ENCODE measurements at places on chromosomes 13 and 19.

DNA sequence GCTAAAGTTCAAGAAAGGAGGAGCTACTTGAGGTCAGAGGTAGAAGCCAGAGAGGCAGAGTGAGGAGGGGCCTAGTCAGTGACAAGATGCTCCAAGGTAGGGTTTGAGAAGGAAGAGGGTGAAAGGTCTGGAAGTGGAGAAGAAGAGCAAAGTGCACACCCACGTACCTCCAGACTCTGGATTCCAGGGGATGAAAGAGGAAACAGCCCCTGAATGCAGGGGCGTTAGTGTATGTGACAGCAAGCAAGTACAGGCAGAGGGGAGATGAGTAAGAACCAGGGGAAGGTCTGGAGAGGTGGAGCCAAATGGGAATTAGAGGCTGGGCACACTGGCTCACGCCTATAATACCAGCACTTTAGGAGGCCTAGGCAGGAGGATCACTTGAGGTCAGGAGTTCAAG lies 8.7 kb downstream of the RPS28 start:
- no peak for DNase-seq

- DNase-seq: no peak
These were observed 8.4 kb downstream of the COL5A3 start for GRCh38 chr19:10001899-10002298.

GRCh38 chr19:10532457-10532856 lies 11.2 kb upstream of the ATG4D start:
- DNase-seq: no peak

DNA sequence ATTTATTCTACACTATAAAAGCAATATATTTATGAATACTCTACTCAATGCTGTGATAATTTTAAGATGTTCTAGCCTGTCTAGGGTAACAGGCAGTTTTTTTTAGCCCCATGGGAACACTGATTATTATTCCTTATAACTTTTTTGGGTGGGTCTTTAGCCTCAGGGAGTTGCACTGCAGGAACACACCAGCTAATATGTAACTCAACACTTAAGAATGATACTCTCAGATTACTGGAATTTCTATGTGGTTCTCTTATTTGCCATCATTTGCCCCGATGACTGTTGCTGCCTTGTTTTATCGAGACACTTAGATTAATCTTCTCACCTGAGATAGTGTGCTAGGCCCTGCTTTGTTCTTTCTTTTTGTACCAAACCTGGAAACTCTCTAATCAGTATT lies 396.9 kb upstream of the SLITRK1 start:
- no peak for DNase-seq

- DNase-seq: peak; percentile 30
These were observed 14.5 kb upstream of the MPHOSPH8 start for GRCh38 chr13:19618977-19619376.

GRCh38 chr19:31882709-31883108 lies 462.7 kb upstream of the ZNF507 start:
- DNase-seq: no peak

DNA sequence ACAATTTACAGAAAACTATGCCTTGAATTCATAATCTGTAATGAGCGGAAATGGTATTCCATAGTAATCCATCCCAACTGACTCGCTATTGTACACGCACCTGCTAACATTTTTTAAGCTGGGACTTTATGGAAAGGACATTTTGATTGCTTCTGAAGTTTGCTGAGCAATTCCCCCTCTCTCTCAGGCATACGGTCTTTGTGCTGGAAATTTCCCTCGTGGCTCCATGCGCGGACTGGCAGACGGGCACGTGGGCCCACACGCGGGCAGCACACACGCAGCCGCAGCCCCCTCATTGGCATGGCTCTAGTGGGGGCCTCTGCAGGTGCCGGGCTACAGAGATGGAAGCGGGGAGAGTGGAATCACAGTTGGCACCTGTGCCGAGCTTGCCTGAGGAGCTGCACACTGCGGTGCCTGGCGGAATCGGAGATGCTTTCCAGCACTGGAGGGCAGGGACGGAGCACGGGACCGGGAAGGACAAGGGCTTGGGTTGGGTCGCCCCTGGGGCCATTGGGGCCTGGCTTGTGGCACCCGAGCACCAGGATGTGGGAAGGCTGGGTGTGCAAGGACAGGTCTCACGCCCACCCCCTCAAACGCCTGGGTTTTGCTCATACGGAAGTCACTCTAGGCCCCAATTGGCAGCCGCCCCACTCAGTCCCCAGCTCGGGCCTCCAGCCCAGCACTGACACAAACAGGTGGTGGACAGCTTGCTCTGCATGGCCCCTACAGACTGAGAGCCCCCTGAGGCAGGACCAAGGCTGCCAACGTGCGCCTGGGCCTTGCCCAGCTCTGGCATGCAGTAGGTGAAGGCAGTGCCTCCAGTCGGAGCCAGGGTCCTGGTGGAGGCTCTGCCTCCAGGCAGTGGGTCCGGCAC lies 30.2 kb upstream of the CCNE1 start:
- peak; percentile 92 for DNase-seq

- DNase-seq: no peak
These were observed 4.9 kb upstream of the ZFP36 start for GRCh38 chr19:39401549-39402345.

DNA sequence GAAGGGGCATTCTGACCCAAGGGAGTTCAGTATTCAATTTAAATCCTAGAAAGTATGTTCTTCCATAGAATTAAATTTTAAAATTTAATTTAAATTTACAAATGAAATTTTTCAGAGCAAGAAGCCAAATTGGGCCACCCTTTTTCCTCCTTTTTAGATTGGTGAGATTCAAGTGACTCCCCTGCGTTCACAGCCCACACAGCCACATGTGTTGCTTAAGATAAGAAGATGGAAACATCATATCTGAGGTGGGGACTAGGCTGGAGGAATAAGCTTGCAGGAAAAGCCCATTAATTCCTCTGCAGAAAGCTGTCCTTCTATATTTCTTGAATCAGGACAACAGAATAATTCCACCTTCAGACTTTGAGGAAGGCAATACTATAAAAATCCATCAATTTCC lies 392.7 kb upstream of the ZNF507 start:
- DNase-seq: no peak

DNA sequence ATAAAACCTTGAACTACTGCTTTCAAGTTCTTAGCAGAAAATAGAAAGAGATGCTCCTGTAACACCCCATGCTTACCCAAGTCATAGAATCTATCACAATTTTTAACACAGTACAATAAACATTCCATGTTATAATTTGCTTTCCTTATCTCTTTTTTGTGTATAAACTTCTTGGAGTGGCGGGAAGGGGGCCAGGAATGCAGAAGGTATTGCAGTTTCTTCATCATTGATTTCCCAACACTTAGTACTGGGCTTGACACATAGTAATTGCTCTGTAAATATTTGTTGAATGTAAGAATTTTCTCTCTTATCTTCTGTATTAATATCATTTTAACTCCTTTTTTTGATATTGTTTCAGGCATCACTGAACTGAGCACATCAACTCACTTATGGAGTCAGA lies 535.8 kb downstream of the KCTD12 start:
- DNase-seq: no peak

- peak; percentile 38 for DNase-seq
These were observed 51.3 kb upstream of the LSM14A start for GRCh38 chr19:34120846-34121639.

- DNase-seq: peak; percentile 15
These were observed 290.7 kb downstream of the SPRY2 start for GRCh38 chr13:80050252-80050651.

DNA sequence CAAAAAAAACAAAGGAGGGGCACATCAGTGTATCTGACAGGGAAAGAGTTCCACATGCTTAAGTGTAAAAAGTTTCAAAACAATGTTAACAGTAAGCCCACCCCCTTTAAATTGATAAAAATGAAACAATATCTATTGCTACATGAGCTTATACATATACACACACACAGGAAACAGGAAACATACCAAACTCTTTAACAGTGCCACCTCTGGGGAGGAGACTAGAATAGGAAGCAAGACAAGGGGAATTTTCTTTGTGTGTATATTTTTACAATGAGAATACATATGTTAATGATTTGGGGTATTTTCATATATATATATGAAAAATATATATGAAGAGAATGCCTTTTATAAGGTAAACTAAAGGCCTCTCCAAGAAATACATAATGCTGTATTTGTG lies 44.7 kb downstream of the TPT1 start:
- DNase-seq: no peak

DNA sequence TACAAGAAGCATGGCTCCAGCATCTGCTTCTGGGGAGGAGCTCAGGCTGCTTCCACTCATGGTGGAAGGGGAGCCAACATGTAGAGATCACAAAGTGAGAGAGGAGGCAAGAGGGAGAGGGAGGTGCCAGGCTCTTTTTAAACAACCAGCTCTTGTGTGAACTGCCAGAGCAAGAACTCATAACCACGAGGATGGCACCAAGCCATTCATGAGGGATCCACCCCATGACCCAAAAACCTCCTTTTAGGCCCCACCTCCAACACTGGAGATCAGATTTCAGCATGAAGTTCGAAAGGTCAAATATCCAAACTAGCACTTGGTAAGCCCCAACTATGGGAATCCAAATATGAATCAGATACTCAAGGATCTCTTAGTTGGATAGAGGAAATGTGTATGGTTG lies 131.2 kb downstream of the RXFP2 start:
- DNase-seq: peak; percentile 12

DNA sequence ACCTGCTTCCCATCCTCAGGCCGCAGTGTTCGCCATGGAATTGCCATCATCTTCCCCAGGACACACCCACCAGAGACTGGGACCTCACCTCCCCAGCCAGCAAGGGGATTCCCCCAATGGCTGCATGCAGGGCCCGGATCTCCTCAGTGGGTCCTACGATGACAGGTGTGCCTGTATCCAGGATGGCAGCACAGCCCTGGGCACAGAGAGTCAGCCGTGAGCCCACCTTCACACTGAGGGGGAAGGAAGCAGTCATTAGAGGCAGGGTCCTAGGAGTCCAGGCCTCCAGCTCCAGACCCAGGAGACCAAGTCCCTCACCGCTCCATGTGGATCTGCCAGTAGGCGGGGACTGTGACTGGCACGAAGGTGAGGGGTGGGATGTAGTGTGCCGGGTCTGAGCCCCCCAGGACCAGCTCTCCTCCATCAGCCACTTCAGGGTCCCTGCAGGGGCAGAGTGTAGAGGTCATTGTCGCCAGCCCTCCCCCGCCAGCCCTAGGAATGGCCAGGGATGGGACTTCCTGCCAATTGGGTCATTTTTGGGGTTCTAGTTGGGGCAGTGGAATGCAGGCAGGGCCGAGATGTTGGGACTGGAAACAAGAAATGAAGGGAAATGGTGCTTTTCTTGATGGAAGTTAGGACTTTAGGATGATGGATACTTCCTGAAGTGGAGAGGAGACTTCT lies 5.7 kb upstream of the KCNC3 start:
- no peak for DNase-seq

- no peak for DNase-seq
These were observed at the start of gene PALM3 for GRCh38 chr19:14061751-14062557. Gene PALM3 (minus strand): TSS chr19:14062076. CDS start chr19:14061980, 96 bp downstream.

- DNase-seq: no peak
These were observed 3.5 kb downstream of the FFAR2 start for GRCh38 chr19:35451338-35452096.

DNA sequence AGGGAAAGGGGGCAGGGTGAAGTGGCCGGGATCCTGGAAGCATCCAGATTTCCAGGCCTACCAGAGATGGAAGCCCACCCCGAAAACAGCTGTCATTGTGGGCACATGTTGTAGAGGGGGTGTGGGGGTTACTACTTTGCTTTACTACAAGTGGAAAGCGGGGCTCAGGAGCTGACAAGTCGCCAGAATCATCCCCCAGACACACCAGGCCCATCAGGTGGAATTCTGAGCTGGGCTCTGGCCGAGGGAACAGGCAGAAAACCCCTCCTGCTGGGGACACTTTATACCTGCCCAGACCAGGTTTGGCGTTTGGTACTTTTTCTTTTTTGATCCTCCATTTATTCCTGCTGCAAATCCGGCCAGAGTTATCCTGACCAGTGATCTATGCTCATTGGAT lies 3.8 kb downstream of the CDX2 start:
- DNase-seq: no peak

GRCh38 chr19:2275588-2276428 lies 6.2 kb downstream of the PEAK3 start:
- DNase-seq: no peak

DNA sequence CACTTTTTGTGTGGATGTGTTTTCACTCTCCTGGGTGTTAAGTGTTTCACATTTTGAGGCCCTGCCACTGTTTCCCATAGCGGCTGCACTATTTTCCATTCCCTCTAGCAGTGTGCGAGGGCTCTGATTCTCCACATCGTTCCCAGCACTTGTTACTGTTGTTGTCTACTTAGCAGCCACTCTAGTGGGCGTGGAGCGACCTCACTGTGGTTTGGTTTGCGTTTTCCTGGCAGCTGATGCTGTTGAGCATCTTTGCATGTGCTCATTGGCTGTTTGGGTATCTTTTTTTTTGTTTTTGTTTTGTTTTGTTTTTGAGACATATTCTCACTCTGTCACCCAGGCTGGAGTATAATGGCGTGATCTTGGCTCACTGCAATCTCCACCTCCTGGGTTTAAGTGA lies 14.4 kb downstream of the NAXD start:
- no peak for DNase-seq

DNA sequence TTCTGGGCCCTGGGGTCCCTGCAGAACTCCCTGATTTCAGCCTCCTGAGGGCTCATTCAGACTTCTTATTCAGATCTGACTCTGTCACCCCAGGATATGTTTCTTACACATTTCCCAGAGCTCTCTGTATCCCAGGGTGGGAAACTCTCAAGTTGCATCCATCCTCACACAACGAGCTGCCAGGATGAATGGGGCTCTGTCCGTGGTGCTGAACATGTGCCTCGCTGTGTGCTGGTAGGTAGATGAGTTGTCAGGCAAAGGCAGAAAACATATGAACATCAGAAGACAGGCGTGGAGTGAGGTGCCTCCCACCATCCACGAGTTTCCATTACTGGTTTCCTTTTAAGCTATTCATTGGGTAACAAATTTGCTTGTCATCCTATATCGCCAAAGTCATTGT lies 11.4 kb upstream of the IGFL1 start:
- peak; percentile 80 for DNase-seq

DNA sequence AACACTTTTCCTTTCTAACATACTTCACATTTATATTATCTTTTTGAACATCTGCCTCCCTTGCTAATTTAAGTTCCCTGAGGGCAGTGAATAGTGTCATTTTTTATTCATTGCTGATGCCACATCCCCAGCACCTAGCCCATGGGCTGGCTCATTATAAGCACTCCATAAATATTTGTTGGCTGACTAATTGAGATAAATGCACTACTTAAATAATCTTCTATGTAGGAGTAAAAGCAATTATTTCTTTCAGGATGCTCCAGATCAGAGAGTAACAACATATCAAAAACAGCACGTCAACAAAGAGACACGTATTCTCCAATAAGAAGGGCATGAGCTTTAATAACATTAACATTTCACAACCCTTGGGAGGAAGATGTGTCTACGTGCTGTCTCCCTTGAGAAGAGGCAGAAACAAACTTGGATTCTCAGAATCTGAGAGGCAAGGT lies 228.2 kb downstream of the LHFPL6 start:
- no peak for DNase-seq

DNA sequence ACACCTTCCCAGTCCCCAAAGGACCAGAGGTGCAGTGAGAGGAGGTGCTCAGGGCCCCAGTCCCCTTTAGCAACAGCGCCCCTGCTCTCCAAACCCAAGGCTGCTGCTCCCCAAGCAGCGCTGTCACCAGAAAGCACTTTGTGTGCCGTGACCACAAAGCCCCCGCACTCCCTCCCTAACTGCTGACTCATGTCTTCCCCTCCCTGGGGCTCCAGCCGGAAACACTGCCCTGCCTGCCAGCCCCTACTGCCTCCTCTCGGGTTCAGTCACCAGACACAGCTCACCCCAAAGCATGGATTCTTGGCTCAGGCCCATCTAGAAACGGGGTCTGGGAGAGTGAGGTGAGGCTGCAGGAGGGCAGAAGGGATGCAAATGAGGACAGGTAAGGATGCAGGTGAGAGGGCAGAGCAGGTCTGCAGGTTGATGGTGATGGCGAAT lies 4.9 kb upstream of the TNFSF14 start:
- DNase-seq: peak; percentile 55

GRCh38 chr19:14654786-14655560 lies 19.7 kb downstream of the ADGRE3 start:
- no peak for DNase-seq

All from SJCRH30 (cell line).